Fibroblast of skin of right biceps (primary cell): ENCODE measurements at places on chromosomes 3 and 15.
A peak's percentile ranks its signal among the peaks of the same experiment; 100 is the strongest.

- no peak for DNase-seq
These were observed 2.8 kb upstream of the GLB1 start for GRCh38 chr3:33099701-33100100.

GRCh38 chr15:55676507-55676906 lies 66.4 kb downstream of the PRTG start:
- no peak for DNase-seq

- no peak for DNase-seq
These were observed 72.1 kb upstream of the ATP2C1 start for GRCh38 chr3:130821806-130822205.

DNA sequence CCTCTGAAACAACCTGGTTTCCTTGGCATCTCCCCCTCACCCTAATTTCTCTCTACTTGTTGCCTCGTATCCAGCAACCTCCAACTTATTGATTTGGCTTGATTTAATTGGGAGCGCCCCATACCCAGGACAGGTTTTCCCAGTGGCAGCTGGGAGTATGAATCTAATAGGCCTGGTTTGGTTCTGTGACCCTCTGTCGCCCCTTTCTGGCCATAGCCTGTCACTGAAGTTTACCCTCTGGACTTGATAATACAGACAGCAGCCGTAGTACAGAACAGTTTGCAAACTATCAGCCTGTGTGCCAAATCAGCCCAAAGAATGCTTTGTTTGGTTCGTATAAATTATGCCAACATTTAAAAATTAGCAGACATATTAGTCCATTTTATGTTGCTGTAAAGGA lies 525.1 kb upstream of the GOLIM4 start:
- peak; percentile 5 for DNase-seq

GRCh38 chr3:58044691-58045483 lies 36.7 kb downstream of the FLNB start:
- DNase-seq, result peak; percentile 63

- no peak for DNase-seq
These were observed 2.0 kb downstream of the PLA1A start for GRCh38 chr3:119599558-119600174.

DNA sequence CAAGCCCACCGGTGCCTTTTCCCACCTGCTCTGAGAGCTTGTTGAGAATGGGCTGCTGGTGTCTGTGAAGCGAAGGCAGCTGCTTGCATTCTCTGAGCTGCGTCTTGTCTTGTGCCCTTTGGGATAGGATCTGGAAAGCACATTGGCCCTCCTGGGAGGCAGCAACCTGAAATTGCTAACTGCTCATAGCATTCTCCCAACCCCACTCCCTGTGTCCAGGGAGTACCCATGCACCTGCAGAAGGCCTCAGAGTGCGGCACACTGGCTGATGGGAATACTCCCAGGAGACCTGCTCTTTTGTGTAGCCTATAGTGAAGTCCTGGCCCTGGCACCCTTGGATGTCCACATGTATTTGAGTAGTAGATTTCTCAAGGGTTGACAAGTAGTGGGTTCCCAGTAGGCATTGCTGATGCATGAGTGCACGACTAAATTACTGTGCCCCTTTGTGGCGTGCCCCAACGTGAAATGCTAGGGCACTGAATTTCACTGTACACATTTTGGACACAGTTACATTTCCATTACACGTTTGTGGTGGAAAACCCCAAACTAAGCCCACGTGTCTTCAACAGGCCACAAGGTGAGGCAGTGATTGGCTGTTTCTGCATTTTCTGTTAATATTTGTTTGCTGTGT lies 3.7 kb downstream of the EPHB1 start:
- DNase-seq, result no peak

DNA sequence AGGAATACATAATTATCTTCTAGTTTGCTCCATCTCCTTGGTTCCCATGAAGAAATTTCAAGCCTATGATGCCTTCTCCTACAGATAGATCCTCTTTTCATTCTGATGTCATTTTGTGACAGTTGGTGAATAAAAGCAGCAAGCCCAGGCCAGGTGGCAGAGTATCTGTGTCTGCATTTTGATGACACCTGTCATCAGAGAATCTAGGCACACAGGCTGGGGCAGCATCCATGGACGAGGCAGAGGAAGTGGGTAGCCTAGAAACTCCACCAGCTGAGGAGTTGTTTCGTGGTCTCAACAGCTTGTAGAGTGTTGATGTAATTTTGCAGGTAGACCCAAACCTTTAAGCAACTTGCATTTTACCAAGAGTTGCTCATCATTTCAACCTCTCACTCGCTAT lies 269.8 kb downstream of the FEZF2 start:
- DNase-seq, result no peak

GRCh38 chr15:61729646-61730045 lies 330.6 kb downstream of the VPS13C start:
- DNase-seq, result no peak

GRCh38 chr3:153372326-153372725 lies 210.3 kb downstream of the RAP2B start:
- peak; percentile 63 for DNase-seq

GRCh38 chr3:39638301-39638700 lies 170.8 kb downstream of the MOBP start:
- no peak for DNase-seq

- DNase-seq, result peak; percentile 81
These were observed 19.5 kb downstream of the RAF1 start for GRCh38 chr3:12644331-12644937.

GRCh38 chr3:158631981-158632380 lies 12.3 kb upstream of the GFM1 start:
- DNase-seq, result no peak

- DNase-seq, result no peak
These were observed 145.1 kb downstream of the SEMA6D start for GRCh38 chr15:47862402-47862801.

DNA sequence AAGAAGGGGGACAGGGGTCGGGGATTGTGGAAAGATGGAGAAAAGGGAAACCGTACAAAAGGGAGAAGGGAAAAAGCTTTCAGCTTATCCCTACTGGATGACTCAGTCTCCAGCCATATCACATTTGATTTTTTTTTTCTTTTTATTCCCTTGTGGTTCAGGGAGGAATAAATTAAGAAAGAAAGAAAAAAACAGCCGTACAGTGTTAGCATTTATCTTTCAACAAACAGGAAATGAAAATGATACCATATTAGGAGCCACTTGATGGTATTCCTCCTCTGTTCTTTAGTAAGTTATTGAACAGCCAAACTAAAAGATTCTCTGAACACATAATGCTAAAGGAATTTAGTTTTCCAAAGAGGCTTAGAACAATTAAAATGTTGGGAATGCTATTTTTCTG lies 594.4 kb downstream of the FOXP1 start:
- DNase-seq, result peak; percentile 85

DNA sequence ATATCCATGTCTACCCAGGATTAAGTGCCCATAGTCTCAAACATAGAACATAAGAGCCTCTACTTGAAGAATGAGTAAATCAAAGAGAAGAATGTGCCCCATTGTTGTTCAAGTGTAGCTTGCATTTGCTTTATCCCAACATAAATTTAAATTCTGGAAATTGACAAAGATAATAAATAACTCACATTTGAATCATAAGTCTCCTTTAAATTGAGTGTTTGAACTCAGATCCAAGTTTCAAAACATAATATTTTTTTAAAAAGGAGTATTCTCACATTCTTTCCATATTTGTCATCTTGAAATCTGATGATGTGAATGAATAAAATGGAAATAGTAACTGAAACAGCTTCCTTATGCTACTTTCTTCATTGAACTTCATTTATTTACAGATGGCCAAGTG lies 135.2 kb downstream of the MECOM start:
- DNase-seq, result peak; percentile 26

GRCh38 chr3:80733522-80734176 lies 965.9 kb upstream of the ROBO1 start:
- peak; percentile 15 for DNase-seq

DNA sequence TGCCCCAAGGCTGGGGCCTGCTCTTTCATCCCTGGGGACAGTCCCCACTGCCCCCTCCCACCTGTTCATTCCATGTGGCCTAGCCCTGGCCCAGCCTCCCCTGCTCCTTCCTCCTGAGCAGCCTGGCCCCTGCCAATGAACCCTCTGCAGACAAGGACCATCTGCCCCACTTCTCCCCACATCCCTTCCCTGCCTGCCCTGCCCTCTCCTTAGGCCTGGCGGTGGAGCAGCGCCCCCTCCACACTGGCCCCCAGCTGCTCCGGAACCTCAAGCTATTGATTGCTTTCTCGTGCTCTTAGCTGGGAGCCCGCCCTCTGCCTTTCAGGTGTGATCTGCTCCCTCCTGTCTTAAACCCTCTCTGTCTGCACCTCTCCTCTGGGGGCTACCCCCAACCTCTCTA lies 8.0 kb downstream of the PLXNA1 start:
- no peak for DNase-seq

DNA sequence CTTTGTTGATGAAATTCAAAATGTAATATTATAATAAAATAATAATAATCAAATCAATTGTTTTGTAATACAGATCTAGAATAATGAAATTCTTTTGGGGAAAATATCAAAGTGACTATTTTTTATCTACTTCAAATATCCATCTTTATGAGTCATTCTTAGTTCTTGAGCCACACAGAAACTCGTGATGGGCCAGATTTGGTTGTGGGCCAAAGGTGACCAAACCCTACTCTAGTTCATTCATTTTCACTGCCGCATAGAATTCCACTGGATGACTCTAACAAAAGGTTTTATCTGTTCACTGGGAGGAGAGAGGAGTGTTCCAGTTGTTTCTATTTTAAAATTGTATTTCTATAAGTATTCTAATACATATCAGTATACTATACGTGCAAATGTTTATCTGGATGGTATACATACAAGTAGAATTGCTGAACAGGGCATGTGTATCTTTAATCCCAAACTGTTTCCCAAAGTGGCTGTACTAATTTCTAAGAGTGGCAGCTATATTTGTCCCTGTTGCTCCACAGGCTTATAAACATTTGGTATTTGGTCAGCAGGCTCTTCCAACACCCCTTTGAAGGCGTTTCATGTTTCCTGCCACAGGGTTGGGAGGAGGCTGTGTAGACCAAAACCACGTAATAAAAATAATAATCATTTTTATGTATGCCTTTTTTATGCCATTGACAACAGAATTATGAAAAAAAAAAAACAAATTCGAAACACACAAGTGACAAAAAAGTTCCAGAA lies 7.3 kb upstream of the RTP3 start:
- DNase-seq, result no peak

- DNase-seq, result no peak
These were observed 42.6 kb downstream of the PAQR5 start for GRCh38 chr15:69341356-69341755.

- no peak for DNase-seq
These were observed 19.6 kb downstream of the CD86 start for GRCh38 chr3:122074621-122075265.

DNA sequence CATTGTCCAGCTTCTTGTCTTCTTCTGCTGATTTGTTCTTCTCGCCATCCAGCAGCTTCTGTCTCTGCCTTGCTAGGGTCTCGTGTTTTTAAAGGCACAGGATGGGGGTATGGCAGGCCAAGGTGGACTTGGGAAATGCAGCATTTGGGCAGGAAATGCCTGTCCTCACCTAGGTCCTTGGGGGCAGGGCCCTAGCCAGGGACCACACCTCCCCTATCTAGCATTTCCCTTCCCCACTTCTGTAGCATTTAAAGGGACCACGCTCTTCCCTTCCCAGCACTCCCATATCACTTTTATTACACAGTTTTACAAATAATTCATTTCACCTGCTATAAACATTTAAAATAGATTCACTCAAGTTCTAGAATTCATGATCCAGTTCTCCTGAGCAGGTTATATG lies 315.4 kb upstream of the LMCD1 start:
- DNase-seq, result no peak

GRCh38 chr15:83312071-83312470 lies 27.6 kb upstream of the BNC1 start:
- no peak for DNase-seq

DNA sequence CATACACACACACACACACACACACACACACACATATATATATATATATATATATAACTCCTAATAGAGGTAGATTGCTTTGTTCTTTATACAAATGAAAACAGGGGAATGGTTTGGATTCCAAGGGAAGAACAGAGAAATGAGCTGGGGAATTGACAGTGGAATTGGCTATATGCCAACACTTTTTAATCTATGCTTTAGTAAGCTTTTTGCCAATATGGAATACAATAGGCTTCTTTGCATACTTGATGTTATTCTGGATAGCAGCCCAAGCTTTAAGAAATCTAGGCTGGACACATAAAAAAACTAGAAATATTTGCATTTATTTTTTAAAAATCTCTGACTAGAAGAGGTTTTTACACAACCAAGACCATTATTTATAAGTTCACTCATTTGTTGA lies 334.2 kb upstream of the MDFIC2 start:
- no peak for DNase-seq

DNA sequence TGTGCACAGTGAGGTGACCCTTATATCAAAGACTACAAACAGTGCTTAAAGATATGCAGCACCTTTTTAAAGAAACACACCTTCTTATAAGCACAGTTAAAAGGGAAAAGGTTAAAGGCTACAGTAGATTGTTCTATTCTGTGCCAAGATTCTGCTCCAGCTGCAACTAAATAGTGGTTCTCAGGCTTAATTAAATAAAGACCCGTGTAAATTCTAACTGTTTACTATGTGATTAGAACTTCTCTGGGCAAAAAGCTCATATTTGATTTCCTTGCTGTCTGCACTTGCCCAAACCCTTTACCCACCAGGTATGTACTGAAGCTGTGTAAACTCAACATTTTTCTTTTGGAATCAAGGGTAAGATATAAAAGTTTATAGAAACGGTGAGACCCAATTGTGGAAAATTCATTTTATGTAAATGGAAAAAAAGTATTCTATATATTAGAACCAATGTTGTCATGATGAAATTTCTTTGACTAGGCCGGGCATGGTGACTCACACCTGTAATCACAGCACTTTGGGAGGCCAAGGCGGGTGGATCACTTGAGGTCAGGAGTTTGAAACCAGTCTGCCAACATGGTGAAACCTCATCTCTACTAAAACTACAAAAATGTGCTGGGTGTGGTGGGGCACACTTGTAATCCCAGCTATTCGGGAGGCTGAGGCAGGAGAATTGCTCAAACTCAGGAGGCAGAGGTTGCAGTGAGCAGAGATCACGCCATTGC lies 230.6 kb downstream of the MECOM start:
- DNase-seq, result no peak

- no peak for DNase-seq
These were observed 40.3 kb downstream of the ABHD2 start for GRCh38 chr15:89128320-89129122.
